ENCODE measurements at places on chromosomes 11 and 22.

- no peak for DNase-seq
Measured at GRCh38 chr11:71206186-71206585, 46.2 kb downstream of the SHANK2 start.

GRCh38 chr11:122190768-122191167 is 74.8 kb upstream of the BLID start:
- no peak for DNase-seq

DNA sequence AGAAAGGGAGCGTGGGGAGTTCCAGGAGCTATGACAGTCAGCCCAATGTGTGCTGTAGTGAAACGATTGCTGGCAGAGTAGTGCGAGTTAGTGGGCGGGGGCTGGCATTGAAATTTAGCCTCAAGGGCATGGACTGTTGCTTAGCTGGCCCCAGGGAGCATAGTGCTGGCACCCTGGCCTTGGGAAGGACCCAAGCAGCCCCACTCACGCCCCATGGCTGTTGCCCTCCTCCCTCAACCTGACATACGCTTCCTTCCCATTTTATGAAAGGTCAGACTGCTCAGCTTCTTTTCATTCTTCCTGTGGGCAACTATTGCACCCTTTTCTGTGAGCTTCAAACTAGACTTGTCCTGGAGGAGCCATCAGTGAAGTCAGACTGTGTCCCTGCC is 52.0 kb upstream of the SUSD2 start:
- DNase-seq: no peak

GRCh38 chr11:124194293-124195188 is 11.4 kb downstream of the OR10D3 start:
- no peak for DNase-seq

- DNase-seq: no peak
Measured at GRCh38 chr22:20037419-20037818, 16.5 kb downstream of the TANGO2 start.

- no peak for DNase-seq
Measured at GRCh38 chr11:78763664-78764063, 189.0 kb upstream of the NARS2 start.

- DNase-seq: no peak
Measured at GRCh38 chr22:45179276-45180049, 15.7 kb downstream of the NUP50 start.

GRCh38 chr22:24521791-24522245 is 26.7 kb downstream of the UPB1 start:
- peak; percentile 76 for DNase-seq

GRCh38 chr11:72969894-72970335 is 155.7 kb downstream of the ATG16L2 start:
- DNase-seq: no peak

DNA sequence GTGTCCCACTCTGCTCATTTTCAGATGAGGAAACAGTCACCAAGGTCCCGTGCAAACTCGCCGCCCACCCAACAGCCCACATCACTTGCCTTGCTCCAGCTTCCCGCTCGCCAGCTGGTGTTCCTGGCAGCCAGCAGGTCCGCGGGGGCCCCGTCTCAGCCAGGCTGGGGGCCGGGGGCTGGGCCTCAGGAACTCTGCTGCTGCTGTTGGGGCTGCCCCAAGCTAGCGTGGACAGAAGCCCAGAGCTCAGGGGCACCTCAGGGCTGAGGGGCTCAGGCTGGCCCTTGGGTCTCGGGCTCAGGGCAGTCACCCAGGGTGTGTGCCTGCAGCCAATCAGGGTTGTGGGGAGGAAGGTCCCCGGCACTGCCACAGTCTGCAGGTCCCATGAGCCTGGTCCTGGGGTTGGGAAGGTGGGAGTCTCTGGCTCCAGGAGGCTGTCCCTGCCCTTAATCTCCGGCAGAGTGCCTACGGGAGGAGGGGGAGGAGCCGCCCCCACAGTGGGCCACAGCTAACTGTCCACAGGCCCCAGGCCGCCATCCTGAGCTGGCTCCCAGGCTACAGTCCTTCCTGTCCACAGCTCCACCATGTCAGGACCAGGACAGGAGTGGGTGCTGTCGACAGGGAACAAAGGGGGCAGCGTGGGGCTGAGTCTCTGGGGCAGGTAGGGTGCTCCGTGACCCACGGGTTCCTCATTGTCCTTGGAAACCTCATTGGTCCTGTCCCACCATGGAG is 65.2 kb downstream of the ARFGAP3 start:
- DNase-seq: no peak

- no peak for DNase-seq
Measured at GRCh38 chr11:121429556-121429955, 22.6 kb upstream of the SORL1 start.

GRCh38 chr11:61536676-61537270 is 28.2 kb downstream of the LRRC10B start:
- DNase-seq: no peak

DNA sequence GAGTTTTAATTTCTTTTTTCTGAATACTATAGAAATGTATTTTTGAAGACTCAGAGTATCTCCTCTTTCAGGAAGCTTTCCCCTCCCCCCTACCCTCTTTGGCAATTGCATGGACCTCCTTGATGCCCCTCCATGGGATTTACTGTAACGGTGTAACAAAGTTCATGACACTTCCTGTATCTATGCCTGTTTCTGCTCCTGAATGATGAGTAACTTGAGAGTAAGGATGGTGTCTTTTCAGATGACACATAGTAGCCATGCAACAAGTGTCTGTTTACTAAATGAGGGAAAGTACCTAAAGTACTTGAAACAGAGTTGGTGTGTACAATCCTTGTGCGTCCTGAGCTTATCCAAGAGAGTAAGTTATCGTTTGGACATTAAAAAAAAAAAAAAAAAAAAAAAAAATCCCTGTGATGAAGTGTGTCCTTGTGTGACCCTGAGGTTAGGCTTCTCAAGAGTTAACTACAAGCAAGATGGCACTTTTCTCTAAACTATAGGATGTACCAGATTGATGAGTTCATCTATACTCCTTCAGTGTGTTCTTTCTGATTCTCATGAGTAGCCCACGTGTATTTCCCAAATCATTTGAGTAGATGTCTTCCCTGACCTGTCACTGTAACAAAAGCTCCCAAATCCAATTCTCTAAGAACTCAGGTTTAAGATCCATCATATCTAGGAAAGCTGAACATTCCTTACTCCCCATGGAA is 7.4 kb downstream of the ETS1 start:
- DNase-seq: no peak

- DNase-seq: no peak
Measured at GRCh38 chr22:17366329-17366728, 2.9 kb upstream of the CECR2 start.

GRCh38 chr22:46754110-46754799 is 8.2 kb upstream of the TBC1D22A start:
- DNase-seq: no peak

DNA sequence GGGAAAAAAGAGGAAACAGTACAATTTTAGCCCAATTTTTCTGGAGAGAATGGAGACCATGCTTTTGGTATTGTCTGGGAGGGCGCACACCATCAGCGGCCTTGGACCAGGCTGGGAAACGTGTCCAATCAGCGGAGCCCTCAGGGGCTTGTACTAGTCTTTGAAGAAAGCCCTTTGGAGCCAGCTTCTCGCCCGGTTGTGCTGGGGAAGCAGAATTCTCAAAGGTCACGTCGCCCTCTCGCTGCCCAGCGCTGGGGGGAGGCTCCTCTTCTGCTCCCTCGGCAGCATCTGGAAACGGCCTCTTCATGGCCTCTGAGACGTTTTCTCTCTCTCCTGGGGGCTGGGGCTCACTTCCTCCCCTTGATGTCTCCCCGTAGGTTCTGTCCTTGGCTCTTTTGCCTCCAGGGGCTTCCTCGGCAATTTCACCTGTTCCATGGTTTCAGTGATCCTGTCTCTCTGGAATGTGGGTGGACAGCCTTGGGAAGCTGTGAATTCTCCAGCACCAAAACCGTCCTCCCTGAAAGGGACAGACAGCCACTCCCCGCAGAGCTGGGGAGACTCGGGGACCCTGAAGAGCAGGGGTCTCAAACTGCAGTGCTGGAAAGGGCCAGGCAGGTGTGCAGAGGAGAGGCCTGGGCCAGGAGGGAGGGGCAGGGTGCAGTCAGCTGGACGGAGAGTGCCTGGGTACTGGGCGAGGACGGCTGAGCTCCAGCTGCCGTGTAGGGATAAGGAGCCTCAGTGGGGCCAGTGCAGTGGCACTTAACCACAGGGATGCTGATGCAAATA is 80.2 kb downstream of the RPS6KA4 start:
- DNase-seq: no peak

GRCh38 chr11:79626135-79627075 is 185.6 kb upstream of the TENM4 start:
- no peak for DNase-seq
